ENCODE measurements at places on chromosomes 5 and 9.

DNA sequence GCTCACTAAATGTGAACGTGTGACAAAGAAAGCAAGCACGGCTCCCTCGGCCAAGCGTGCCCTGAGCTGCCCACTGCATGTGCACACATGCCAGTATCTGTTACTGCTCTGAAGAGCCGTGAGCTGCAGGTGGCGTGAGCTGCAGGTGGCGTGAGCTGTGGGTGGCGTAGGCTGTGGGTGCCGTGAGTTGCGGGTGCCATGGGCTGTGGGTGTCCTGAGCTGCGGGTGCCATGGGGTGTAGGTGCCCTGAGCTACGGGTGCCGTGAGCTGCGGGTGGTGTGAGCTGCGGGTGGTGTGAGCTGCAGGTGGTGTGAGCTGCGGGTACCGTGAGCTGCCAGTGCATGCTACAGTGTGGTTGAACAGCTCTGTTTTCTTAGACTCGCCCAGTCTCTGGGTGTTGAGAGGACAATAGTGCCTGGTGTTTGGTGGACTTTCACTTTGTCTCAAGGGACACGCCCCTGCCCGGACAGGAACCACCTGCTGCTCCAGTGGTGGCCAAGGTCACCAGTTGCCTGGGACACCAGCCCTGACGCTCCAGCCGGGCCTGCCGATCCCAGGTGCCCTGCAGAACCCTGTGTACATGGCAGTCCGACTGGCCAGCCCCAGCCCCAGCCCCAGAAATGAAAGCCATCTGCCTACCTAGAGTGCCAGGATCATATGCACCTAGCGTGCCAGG lies 6.7 kb downstream of the CCDC187 start:
- DNase-seq, result no peak

DNA sequence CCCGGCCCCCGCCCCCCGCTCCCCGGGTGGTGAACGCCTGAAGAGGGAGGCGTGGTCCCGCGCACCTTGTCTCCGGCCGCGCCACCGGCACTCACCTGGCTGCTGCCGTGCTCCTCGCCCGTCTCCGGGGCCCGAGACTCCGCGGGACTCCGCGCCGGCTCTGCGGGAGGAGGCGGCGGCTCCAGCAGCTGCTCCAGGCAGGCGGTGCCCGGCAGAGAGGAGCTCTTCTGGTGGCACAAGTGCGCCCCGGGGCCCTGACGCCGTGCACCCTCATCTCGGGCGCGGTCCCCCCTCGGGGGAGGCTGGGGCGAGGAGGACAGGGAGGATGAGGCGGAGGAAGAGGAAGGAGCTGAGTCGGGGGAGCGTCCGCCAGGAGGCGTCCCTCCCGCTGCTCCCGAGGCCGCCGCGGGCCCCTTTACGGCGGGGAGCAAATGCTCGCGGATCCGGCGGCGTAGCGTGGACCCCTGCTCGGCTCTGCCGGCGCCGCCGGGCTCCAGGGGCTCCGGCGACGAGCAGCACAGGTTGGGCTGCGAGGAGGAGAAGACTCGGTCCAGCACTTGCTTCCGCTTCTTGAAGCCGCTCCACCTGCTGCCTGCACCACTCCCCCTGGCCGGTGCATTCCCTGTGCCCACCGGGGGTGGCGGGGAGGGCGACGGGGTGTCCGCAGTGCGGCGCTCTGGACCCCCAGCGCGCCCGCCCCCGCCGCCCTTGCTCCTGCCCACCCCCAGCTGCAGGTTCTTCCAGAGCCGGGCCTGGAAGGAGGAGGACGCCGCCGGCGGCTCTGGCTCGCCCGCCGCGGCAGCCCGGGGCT lies 928 bp downstream of the MCTP1 start:
- DNase-seq, result peak; percentile 43

DNA sequence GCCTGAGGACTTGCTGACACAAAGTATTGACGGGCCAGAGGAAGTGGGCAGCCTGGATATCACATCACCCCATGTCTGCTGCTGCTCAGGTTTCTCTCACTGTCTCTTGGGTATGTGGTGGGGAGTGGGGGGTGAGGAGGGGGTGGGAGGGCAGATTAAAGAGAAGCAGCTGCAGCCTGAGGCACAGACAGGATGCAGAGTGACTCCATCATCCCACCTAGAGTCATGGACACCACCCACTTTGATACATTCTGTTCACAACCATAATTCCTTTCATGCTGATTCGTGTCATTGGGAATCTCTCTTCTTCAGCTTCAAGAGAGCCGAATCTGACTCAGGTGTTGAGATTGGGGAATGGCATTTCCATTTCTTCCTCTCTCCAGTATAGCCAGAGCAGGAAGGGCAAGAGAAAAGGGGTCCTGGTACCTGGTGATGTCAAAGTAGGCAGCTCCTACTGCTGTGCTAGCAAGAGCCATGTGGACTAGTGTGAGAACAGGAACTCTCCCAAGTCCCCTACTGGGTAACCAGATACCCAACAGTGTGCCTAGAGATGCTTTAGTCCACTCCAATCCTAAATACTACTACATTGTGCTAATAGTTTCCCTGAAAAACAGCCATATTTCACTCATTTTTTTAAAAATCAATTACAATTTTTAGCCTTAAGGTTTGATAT lies 22.4 kb downstream of the GRAMD2B start:
- DNase-seq, result no peak

DNA sequence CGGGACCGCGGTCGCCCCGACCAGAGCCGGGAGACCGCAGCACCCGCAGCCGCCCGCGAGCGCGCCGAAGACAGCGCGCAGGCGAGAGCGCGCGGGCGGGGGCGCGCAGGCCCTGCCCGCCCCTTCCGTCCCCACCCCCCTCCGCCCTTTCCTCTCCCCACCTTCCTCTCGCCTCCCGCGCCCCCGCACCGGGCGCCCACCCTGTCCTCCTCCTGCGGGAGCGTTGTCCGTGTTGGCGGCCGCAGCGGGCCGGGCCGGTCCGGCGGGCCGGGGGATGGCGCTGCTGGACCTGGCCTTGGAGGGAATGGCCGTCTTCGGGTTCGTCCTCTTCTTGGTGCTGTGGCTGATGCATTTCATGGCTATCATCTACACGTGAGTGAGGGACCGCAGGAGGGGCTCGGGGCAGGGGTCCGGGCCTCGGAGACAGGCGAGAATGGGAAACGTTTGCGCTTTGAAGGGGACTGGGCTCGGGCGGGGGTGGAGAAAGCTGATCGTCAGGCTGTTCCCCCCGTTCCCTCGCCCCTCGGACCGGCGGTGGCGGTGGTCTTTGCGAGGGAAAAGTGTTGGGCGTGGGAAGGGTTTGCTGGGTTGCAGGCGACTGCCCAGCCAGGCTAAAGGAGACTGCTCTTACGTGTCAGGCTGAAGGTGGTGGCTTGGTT lies 457 bp downstream of the UGCG start:
- peak; percentile 29 for DNase-seq

DNA sequence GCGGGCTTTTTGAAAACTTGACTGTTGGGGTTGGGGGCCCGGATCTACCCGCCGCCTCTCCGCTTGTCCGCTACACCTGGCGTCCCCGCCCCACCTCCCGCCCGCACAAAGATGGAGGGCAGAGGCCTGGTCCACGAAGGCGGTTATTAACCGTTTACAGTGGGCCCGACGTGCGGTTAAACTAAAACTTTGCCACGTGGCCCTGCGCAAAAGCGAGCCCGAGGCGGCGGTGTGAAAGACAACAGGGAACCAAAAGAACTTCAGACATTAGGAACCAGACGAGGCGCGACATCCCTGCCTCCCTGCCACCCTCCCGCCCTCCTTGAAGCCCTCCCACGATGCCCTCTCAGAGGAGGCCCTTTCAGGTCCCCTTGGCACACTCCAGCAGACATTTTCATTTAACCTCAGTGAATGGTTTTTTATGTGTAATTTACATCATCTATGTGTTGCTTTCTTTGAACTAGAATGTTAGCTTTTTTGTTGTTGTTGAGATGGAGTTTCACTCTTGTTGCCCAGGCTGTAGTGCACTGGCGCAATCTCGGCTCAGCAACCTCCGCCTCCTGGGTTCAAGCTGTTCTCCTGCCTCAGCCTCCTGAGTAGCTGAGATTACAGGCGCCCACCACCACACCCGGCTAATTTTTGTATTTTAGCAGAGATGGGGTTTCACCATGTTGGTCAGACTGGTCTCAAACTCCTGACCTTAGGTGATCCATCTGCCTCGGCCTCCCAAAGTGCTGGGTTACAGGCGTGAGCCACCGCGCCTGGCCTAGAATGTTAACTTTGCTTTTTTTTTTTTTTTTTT lies 999 bp upstream of the HNRNPA0 start:
- DNase-seq, result no peak

DNA sequence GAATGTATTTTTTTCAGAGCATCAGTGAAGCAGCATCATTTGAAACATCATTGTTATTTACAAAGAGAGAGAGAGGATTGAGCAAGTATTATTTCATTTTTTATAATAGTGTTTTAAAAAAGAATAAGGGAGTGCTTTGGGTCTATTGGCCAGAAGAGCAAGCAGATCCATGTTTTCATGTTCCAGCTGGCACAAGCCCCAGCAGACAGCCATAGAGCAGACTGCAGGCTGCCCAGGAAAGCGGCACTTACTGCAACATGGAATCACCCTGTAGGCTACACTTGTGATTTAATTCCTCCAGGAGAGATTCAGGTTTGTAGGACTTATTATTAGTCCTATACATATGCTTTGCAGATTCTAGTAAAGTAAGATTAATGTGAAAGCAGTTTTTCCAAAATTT lies 407.0 kb upstream of the GRAMD2B start:
- no peak for DNase-seq

- no peak for DNase-seq
These were observed 355.0 kb downstream of the EBF1 start for GRCh38 chr5:158744680-158745079.

- DNase-seq, result no peak
These were observed 229.3 kb downstream of the GOLPH3 start for GRCh38 chr5:31944684-31945445.

- no peak for DNase-seq
These were observed 77.7 kb downstream of the TMEM174 start for GRCh38 chr5:73250645-73251044.

GRCh38 chr9:121840838-121841760 lies 189.7 kb downstream of the DAB2IP start:
- no peak for DNase-seq

DNA sequence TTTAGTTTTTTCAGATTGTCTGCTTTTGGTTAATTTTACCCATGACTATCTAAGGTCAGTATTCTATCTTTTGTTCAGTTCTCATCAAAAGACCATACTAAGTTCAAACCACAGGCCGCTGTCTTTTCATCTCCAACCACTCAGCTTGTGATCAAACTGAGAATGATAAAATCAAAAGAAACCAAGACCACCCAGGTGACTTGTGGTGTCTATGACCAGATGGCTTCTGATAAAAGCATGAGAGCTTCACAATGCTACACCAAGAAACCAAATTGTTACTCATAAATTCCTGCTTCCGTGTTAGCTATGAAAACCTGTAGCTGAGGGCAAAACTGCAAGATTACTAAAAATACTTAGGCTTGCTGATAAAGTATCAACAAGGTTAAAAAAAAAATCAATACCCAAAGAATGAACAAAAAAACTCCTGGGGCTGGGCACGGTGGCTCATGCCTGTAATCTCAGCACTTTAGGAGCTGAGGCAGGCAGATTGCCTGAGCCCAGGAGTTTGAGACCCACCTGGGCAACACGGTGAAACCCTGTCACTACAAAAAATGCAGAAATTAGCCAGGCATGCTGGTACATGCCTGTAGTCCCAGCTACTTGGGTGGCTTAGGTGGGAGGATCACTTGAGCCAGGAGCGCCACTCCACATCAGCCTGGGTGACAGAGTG lies 25.8 kb upstream of the GPX8 start:
- DNase-seq, result no peak

GRCh38 chr5:54548565-54548964 lies 31.0 kb downstream of the SNX18 start:
- DNase-seq, result no peak

DNA sequence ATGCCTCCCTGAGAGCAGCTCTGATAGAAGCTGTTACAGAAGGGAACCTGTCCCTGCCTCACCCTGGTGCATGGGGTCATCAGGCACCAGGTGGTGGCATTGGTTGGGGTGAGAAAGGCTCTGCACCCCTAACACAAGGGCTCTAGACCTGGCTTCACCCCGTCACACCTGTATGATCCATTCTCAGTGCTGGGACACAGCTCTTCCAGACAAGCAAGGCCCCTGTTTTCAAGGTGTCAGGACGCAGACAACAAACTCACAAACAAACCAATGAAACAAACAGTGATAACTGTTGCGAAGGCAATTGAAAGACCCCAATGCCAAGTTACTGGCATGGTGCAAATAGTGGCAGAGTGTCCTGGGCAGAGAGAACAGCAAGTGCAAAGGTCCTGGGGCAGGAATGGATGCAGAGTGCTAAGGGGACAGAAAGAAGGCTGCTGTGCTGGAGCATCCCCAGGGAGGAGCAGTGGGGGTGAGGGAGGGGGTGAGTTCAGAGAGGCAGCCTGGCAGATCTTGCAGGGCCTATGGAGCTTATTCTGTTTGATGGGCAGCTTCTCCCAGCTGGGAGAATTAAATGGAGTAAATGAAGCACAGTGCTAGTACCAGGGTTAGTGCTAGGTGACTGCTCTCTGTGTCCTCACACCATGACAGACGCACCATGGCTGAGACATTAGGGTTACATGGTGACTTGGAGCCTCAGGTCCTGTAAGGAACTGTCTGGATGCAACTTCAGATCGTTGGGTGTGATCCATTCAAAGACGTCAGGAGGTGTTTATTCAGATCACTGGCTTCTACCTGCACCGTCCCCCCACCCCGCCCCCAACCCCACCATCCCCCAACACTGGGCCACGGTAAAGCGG lies 67.9 kb upstream of the UNC5A start:
- peak; percentile 3 for DNase-seq

GRCh38 chr9:98880311-98881015 lies 63.2 kb upstream of the COL15A1 start:
- DNase-seq, result no peak

DNA sequence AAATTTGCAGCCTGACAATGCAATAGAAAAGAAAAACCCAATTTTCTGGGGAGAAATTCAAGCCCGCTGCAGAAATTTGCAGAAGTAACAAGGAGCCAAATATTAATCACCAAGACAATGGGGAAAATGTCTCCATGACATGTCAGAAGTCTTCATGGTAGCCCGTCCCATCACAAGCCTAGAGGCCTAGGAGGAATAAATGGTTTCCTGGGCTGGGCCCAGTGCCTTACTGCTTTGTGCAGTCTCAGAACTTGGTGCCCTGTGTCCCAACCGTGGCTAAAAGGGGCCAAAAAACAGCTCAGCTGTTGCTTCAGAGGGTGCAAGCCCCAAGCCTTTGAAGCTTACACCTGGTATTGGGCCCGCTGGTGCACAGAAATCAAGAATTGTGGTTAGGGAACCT lies 23.6 kb upstream of the EGFLAM start:
- DNase-seq, result no peak

DNA sequence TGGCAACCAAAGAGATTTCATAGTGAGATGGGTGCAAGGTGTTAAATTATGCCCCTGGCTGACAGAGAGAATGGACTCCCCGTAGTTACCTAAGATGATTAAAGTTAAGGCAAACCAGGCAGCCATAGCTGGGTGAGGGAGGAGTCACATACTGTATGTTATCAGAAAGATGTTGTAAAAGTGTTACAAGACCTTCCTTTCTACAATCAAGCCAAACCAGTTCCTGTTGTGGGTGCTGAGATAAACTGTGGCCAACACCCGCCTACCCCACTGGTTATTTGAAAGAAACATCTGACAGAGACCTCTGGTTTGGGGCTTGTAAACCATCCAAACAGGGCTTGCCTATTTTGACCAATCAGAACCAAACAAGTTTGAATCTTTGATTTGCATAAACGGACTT lies 684.7 kb upstream of the NUDT12 start:
- DNase-seq, result no peak

GRCh38 chr9:69206047-69206446 lies 32.0 kb downstream of the TJP2 start:
- no peak for DNase-seq
